A549 (cell line): ENCODE measurements at places on chromosomes 2 and 18. TPM values are rescaled to one million over a fixed set of nuclear protein-coding genes. Genes with fewer than 3 reads are reported as not detected.

PMS1 gene
- 15.3 to 16.1 TPM (median 15.9 TPM) in 3 replicates for polyA plus RNA-seq

GLI2 gene
- polyA plus RNA-seq, result 10.3 to 12.5 TPM (median 10.4 TPM) in 3 replicates

- DNase-seq, result no peak
Measured at GRCh38 chr18:23521907-23522306, 18.6 kb downstream of the RMC1 start.

- no peak for DNase-seq
Measured at GRCh38 chr18:40485318-40485717, 1469.7 kb upstream of the PIK3C3 start.

- no peak for DNase-seq
Measured at GRCh38 chr2:102114851-102115497, 27.6 kb upstream of the IL1R1 start.
